ENCODE measurements at places on chromosomes 12 and 14.

DNA sequence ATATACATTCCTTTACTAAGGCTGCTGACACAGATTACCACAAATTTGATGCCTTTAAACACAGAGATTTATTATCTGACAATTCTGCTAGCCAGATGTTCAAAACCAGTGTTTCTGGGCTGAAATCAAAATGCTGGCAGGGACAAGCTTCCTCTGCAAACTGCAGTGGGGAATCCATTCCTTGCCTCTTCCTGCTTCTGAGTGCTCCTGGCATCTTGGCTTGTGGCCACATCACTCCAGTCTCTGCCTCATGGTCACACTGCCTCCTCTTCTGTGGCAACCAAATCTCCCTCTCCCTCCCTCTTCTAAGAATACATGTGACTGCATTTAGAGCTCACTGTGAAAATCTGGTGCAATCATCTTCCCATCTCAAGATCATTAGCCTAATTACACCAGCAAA lies 235.7 kb downstream of the TTC8 start:
- no peak for DNase-seq

- no peak for DNase-seq
Observed at GRCh38 chr14:61754627-61755381, 7.4 kb upstream of the SNAPC1 start.

- no peak for DNase-seq
Observed at GRCh38 chr12:44603701-44604100, 272.4 kb downstream of the NELL2 start.

GRCh38 chr12:71541583-71541982 lies 102.0 kb downstream of the LGR5 start:
- no peak for DNase-seq

DNA sequence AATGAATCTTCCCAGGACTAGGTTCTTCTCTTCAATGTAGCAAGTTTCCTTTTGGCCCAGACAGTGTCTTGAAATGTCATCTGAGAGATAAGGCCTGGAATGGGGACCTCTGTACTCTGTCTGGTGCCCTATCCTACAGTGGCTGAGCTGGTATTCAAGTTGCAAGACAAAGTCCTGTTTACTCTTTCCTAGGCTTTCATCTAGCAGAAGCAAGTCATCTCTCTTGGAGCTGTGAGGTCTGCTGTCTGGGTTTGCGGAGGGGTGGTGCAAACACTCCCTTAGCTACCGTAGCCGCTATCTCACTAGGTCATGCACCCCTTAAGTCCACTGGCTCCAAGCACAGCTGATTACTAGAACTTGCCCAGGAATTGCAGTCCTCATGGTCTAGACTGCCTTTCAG lies 149.7 kb upstream of the SLC16A7 start:
- DNase-seq = no peak

DNA sequence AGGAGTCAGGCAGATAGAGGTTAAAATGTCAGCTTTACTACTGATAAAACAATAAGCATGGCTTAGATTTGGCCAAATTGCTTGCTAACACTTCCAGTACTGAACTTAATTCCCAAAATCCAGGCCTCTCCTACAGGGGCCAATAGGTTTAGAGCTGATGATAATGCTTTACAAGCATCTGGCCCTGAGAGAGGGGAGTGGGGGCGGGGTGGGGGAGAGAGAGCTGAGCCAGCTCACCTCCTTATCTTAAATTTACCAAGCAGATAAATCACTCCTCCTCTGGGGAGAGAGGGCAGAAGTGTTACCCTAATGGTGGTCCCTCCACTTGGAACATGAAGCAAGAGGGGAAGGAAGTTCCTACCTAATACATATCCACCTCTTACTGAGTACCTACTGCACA lies 182.2 kb upstream of the CRY1 start:
- DNase-seq = no peak

GRCh38 chr14:76112889-76113624 lies 38.7 kb upstream of the GPATCH2L start:
- no peak for DNase-seq

DNA sequence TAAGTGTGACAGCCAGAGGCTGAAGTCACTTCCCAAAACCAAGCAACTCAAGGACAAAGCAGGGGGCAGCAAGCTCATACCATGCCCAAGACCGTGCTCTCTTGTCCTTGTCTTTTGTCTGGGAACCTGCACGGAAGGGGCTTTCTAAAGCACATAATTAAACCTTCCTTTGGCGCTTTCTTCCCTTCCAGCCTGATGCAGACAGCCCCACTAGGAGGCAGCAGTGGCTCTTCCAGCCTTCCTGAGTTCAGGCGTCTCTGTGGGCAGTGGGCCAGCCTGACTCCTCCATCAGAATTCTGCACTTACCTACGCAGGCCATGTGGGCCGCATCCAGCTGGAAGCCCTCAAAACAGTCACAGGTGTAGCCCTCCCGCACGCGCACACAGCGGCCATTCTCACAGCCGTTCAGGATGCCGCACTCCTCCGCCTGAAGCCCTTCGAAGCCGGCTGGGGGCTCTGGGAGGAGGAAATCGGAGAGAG lies 7.6 kb downstream of the ISCA2 start:
- no peak for DNase-seq

GRCh38 chr12:67208281-67209067 lies 60.7 kb upstream of the CAND1 start:
- no peak for DNase-seq

DNA sequence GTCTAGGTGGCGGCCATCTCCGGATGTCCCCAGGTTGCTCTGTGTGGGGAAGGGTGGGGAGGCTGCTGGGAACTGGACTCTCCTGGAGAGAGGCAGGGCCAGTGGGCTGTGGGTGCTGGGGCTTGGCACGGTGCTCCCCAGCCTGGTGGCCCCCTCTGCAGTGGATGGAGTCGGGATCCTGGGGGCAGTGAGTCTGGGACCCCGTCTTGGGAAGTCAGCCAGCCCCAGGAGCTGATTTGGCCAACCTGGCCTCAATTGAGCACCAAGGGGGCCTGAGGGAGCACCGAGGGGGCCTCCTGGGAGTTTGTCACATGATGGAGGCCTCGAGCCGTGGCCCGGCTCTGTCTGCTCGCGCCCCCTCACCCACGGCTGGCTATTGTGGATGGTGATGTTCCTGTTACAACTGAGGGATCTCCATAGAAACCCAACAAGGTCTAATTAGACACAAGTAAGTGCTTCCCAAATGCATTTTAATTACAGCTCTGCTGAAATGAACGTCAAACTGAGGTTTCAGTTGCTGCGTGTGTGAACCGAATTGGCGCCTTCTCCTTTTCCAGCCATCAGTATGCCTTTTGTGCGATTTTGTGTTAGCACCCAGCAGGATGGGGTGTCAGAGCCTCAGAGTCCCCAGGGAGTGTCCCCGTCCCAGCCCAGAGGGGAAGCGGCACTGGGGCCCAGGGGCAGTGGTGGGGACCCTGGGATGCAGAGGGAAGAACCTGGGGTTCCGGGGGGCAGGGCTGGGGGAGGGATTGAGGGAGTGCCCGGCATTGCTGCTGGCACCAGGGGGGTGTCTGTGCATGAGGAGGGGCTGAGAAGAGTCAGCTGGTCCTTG lies 71.8 kb downstream of the KIF26A start:
- no peak for DNase-seq

DNA sequence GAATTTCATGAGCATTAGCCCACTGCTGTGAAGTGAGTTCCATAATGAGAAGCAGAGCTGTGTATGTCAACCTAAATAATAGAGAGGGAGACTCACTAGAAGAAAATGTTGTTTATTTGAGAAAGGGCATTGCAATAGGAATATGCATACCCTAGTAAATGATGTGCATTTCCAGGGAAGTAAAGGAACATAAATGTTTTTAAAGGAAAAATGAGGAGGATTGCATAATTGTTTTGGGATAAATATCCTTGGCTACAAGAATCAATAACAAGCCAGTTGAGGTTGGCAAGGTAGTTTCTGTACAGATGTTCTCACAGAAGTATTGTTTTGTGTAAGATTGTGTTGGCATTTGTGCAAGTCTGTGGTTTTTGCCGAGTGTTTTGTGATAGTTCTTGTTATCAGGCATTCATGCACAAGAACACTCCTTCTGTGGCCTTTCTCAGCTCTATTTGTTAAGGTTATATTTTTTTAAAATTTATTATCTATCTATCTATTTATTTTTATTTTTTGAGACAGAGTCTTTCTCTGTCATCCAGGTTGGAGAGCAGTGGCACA lies 47.1 kb downstream of the EMP1 start:
- DNase-seq = no peak

DNA sequence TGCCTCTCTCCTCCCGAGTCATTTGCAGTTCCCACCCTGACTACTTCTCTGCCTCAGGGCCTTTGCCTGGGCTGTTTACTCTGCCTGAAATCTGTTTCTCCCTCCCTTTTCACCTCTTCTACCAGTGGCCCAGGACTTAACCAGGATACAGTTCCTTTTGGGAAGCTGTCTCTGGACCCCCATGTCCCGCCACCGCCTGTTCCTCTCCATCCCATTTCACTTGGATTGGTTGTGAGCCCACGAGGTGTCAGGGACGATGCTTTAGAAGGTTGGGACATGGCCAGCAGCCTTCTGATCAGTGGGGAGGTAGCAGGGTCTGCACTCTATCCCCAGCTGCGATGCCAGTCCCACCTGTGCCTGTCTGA lies 51.8 kb downstream of the FAM222A start:
- no peak for DNase-seq

- DNase-seq = no peak
Observed at GRCh38 chr12:2482938-2483660, 311.7 kb upstream of the FKBP4 start.

DNA sequence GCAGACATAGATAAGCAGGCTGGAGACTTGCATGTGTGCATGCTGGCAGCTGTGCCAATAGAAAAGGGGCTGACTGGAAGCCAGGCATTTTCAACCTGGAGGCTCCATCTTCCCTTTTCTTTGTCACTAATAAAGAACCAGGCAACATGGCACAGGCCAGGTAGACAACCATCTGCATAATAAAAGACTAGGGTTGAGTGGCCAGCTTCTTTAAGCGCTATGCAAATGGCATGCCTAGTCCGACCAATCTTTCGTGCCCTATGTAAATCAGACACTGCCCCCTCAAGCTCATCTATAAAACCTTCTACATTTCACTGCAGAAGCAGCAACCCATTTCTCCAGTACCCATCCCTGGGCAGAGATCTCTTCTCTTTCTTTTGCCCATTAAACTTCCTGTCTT lies 4.6 kb upstream of the KLRC1 start:
- no peak for DNase-seq

GRCh38 chr14:103880348-103881267 lies 33.2 kb upstream of the PPP1R13B start:
- no peak for DNase-seq

DNA sequence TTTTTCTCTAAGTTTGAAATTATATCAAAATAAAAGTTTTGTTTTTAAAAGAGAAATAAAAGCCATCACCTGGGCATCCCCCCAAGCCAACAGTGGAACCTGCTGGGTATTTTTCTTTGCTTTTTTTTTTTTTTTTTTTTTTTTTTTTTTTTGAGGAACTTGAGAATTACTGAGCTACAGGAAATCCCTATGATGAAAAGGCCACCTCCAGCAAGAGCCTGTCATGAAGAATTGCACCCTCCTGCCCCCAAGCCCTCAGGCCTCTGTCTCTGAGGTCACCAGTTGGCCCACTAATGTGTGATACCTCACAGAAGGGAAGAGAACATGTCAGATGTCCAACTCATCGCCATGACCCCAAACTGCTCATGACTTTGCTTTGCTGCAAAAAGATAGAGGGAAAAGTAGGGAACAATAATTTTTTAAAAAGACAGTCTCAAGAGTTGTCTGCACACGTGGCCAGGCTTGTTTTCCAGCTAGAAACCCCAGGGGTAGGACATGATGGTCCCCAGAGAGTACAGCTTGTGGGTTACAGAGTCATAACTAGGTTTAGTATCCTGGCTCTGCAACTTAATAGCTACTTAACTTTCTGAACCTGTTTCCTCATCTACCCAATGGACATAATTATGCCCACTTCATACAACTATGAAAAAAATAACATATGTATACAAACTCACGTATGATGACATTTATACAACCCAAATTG lies 124.3 kb upstream of the EGLN3 start:
- no peak for DNase-seq

- no peak for DNase-seq
Observed at GRCh38 chr12:11727133-11727664, 77.7 kb downstream of the ETV6 start.

DNA sequence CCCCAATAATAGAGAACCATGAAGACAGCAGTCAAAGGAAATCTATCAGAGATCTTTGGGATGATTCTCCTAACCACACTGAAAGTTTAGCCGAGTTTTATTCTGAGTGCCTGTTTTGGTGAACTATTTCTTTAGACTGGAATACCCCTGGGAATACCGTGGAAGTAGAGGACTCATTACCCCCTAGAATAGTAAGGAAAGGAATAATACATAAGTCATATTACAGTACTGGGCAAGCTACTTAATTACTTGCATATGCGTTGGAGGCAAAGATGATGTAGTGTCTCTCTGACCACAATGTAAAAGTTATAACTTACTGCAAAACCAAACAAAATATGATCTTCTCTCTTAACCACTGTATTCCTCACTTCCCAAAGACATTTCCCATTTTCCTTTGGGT lies 25.5 kb downstream of the ZC2HC1C start:
- no peak for DNase-seq

- DNase-seq = no peak
Observed at GRCh38 chr12:1054117-1054870, 63.3 kb downstream of the ERC1 start.

DNA sequence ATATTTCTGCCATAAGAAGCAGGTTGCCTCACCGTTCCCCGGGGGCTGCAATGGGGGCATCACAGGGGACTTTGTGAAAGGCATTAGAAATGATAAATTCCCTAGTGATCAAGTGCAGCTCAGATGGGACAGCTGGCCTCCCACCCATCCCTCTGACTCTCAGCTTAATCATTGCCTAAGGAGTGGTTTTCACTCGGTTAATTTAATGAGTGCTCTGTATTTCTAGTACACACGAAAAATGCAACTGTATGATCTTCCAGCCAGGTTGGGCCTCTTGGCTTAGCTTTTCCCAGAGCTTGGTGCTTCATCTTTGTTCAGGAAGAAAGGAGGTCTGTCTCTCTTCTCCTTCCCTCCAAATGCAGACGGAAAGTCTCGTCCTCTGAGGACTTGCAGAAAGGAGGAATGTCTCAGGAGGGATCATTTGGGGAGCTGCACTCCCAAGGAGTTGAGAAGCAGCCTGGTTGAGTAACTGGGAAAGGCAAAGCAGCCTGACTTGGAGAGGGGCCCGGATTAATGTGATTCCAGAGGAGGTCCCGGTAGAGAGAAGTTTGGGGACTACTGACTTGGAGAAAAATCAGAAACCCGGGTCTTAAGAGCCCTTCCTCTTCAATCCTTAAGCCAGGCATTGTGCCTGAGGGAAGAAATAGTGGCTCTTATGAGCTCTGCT lies 7.2 kb downstream of the CD9 start:
- DNase-seq = no peak

GRCh38 chr14:22650960-22651521 lies 6.9 kb upstream of the OR6J1 start:
- DNase-seq = no peak

GRCh38 chr12:28191051-28192048 lies 1.1 kb downstream of the CCDC91 start:
- DNase-seq = no peak

- DNase-seq = no peak
Observed at GRCh38 chr12:70418101-70418500, 52.0 kb downstream of the KCNMB4 start.

DNA sequence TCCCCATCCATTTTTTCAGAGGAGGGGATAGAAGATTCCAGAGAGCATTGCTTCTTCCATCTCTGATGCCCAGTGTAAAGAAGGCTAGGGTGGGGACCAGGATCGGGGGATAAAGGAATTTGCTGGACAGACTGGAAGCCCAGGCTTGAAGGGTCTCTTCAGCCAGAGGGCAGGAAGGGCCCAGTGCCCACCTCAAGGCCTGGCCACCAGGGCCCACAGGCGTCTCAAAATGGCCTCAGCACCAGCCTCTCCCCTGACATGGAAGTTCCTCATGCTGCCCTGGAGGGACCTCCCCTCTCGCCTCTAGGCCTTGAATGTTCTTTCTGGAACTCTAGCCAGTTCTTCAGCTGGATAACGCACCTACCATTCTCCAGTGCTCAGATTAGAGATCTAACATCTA lies 2.8 kb downstream of the RPS6KL1 start:
- DNase-seq = no peak

Measured in stimulated activated CD8-positive, alpha-beta memory T cell treated with anti-CD3 and anti-CD28 coated beads, Interleukin-4, amount 100 ng/mL, for 1 hour (primary cell).